ENCODE measurements at places on chromosomes 6 and 20. TPM values are rescaled to one million over a fixed set of nuclear protein-coding genes. Genes with fewer than 3 reads are reported as not detected.

The FAM184A gene
- polyA plus RNA-seq, result 12.3 TPM

The MOXD1 gene
- polyA plus RNA-seq, result 205 TPM

The SLC25A27 gene
- polyA plus RNA-seq, result 32.6 TPM

The FAM217A gene
- 1.5 TPM for polyA plus RNA-seq

The RBM39 gene
- polyA plus RNA-seq, result 699 TPM

The PGC gene
- polyA plus RNA-seq, result 0.07 TPM

- DNase-seq, result no peak
Observed at GRCh38 chr6:159462431-159462830, 230.6 kb downstream of the SOD2 start.

DNA sequence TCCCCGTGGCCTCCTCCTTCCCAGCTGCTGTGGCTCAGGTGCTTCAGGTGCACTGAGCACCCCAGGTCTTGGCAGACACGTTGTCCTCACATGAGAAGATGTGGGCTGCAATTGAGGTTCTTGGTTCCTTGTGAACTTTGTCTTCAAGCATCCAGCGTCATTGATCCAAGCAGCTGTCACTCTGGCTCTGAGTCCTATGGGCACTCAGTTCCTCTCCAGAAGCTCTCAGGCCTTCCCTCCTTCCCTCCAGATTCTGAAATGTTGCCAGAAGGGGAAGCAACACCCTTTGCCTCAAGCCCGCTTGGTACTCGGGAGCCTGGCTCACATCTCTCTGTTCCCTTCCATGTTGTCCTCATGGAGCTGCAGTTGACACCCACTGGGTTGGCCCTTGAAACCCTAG, 8.4 kb upstream of the MRGBP start:
- no peak for DNase-seq

- no peak for DNase-seq
Observed at GRCh38 chr20:17786221-17786718, 86.5 kb downstream of the BANF2 start.

DNA sequence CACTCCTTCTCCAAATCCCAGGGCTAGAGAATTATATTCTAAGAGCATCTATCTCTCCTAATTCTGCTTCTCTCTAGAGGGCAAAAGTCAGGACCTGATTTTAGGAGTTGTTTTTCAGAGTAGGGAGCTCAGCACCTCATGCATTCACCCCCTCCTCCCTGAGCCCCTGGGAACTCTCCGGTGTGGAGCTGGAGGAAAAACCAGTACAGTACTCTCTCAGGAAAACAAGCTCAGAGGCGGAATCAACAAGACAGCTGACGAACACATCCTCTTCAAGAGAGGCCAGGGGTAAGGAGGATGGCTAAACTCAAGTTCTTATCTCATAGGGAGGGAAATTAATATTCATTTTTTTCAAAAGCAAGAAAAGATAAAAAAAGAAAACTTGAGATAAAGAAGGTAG, 120.1 kb upstream of the CDYL start:
- no peak for DNase-seq

GRCh38 chr20:60049601-60050000, 91.4 kb downstream of the CDH26 start:
- no peak for DNase-seq

- DNase-seq, result no peak
Observed at GRCh38 chr6:125183391-125183790, 29.8 kb downstream of the TPD52L1 start.

- no peak for DNase-seq
Observed at GRCh38 chr20:60410618-60411264, 452.5 kb downstream of the CDH26 start.

GRCh38 chr6:35583893-35584688, 71.4 kb upstream of the TULP1 start:
- peak; percentile 63 for DNase-seq

- DNase-seq, result no peak
Observed at GRCh38 chr6:37588735-37589108, 89.0 kb upstream of the CCDC167 start.

DNA sequence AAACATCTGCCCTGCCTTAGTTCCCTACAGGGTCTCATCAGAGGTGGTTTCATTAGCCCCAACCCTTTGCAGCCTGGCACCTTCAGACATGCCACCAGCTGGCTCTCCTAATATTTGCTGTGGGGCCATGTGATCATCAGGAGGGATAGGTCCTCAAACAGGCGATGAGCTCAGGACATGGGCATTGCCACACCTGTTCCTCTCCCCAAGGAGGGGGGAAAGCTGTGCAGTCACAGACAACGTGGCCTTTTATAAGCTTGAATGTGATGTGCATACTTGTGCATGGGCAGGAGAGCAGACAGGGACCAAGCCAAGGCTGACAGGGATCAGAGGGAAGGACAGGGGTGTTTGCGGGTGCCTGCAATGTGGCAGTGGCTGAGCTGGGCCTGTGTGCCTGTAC, 78.8 kb upstream of the ZNFX1 start:
- DNase-seq, result no peak

DNA sequence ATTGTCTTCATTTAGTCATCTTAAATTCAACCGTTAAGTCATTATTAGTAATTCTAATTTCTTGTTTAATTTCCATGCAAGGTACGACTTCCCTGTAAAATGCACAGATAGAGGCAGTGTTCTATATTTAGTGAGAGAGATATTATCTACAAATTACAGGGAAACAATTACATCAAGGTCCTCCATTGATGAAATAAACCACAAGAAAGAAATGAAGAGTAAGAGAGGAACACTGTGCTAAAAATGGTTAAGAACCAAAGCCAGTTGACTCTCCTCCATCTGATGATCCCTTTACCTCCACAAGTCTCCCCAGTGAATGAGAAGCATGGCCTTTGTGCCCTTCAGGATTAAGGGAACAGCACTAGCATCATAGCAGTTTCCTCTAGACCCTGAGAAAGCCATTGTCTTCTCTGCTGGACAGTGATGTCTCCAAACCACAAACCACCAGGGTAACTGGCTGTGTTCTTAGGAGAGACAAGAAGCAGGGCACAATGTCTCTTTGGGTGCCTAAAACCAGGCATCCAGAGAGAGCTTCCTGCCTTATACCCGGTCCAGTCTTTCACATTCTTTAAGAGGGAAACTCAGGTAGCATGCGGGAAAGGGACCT, 38.1 kb downstream of the IRF4 start:
- no peak for DNase-seq

Data from renal cortex interstitium (tissue), 15 donors.